ENCODE measurements at places on chromosomes 16 and 17.

GRCh38 chr17:72342061-72342460, 221.2 kb downstream of the SOX9 start:
- DNase-seq, result no peak

GRCh38 chr16:56848029-56848936, 16.7 kb upstream of the SLC12A3 start:
- DNase-seq, result no peak

- DNase-seq, result no peak
These were observed 1.0 kb downstream of the MSI2 start for GRCh38 chr17:57257195-57257894.

GRCh38 chr16:66717112-66717675, 20.7 kb upstream of the CMTM4 start:
- DNase-seq, result peak; percentile 72

GRCh38 chr16:21698169-21699032, 34.6 kb downstream of the OTOA start:
- DNase-seq, result no peak

GRCh38 chr17:67666710-67667109, 51.0 kb upstream of the NOL11 start:
- DNase-seq, result no peak

DNA sequence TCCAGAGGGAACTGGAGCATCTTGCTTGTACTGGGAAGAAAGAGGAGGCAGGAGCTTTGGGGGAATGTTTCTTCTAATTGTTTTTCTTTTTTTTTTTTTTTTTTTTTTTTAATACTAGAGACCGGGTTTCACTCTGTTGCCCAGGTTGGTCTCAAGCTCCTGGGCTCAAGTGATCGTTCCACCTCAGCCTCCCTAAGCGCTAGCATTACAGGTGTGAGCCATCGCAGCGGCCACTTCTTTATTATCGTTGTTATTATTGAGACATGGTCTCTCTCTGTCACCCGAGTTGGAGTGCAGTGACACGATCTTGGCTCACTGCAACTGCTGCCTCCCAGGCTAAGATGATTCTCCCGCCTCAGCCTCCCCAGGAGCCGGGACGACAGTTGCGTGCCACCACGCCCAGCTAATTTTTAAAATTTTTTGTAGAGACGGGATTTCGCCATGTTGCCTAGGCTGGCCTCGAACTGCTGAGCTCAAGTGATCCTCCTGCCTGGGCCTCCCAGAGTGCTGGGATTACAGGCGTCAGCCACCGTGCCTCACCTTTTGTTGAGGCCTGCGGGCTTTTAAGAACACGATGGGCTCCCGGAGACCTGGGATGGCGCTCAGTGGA, 137.3 kb upstream of the GSE1 start:
- DNase-seq, result no peak

- no peak for DNase-seq
These were observed 19.1 kb downstream of the FAM20A start for GRCh38 chr17:68581863-68582645.

- no peak for DNase-seq
These were observed 1.1 kb upstream of the HAPSTR1 start for GRCh38 chr16:9090101-9090959.

- DNase-seq, result no peak
These were observed 139.3 kb downstream of the CDH11 start for GRCh38 chr16:64982581-64982980.

GRCh38 chr16:4323071-4323844, 7.4 kb downstream of the GLIS2 start:
- peak; percentile 73 for DNase-seq

All from 8988T (cell line).